ENCODE measurements at places on chromosomes 7 and 10.

- DNase-seq, result peak; percentile 35
These were observed 453 bp downstream of the SFMBT2 start for GRCh38 chr10:7410301-7410861.

DNA sequence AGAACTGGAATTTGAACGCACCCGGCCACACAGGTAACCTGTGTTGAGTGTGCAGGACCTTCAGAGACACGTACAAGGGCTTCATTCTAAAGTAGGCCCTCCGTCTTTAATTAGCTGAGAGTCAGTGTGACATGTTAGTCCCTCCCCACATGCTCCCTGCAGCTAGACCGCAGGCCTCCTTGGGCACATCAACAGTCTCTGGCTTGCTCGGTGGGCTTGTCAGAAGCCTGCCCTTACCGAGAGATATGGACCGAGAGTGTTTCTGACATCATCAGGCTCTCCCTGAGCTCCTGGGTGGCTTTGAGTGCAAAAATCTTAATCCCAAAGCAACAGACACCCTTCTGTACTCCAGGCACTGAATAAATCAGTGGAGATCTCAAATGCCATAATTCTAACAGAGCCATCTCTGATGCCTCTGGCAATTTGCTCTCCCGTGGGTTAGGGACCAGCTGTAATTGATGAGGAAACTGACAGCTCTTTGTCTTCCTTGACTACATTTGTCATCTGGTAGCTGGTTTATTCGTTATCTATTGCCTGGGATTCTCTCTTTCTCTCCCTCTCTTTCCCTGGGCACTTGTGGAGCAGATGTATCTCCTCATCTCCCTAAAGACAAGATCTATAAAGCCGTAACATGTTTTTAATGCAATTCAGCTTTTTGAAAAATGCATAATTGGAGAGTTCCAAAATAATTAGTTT is 850.6 kb downstream of the TYW1 start:
- no peak for DNase-seq

GRCh38 chr10:119619215-119619614 is 22.5 kb upstream of the TIAL1 start:
- DNase-seq, result no peak

- no peak for DNase-seq
These were observed 11.7 kb downstream of the PDAP1 start for GRCh38 chr7:99396418-99397296.

- no peak for DNase-seq
These were observed 177.0 kb upstream of the KMT2E start for GRCh38 chr7:104836976-104837375.

GRCh38 chr10:111837985-111838384 is 345.6 kb downstream of the GPAM start:
- DNase-seq, result no peak

DNA sequence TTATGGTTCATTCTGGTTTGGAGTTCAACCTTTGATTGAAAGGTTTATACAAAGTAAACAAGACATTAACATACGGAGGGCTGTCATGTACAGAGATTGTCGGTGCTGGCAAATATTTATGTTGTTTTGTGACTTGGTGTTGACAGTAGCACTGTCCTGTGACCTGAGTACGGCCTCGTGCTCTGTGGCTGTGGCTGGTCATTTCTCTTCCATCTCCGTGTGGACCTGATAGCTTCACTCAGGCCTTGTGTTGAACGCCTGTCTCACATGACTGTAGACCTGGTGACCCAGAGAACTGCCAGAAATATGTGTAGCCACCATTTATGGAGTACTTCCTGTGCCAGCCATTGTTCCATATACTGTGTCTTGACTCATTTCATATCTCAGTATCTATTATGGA is 311.6 kb downstream of the CCDC3 start:
- DNase-seq, result no peak

DNA sequence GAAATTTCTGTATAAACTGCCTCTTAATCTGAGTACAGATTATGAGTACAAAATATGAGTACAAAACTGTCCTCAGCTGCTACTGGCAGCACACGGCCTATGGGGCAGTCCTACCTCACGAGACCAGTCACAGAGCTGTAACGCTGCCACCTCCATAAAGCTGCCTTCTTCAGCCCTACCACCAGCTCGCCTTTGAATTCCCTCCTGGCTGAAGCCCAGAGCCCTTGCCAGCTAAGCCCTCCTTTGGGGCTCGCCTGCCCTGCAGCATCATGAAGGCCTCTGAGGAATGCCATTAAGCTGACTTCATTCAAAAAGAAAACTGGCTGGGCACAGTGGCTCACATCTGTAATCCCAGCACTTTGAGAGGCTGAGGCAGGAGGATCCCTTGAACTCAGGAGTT is 180.0 kb upstream of the SH2B2 start:
- DNase-seq, result no peak

DNA sequence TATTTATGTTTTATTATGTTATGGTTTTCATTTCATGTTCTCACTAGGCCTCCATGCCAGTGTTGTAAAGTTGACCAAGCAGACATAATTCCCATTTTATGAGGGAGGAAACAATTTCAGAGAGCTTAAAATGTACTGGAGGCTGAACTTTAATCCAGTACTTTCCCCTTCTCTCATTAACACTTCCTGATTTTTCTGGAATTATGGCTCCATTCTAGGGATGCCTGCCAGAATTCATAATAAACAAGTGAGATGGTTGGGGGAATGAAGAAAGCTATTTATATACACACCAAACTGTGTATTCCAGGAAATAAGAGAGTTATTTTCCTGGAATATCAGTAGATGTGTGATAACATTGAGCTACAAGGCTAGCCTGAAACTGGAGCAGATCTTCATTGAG is 6.9 kb downstream of the TMEM236 start:
- no peak for DNase-seq

GRCh38 chr10:54961040-54961439 is 160.0 kb upstream of the PCDH15 start:
- DNase-seq, result no peak

DNA sequence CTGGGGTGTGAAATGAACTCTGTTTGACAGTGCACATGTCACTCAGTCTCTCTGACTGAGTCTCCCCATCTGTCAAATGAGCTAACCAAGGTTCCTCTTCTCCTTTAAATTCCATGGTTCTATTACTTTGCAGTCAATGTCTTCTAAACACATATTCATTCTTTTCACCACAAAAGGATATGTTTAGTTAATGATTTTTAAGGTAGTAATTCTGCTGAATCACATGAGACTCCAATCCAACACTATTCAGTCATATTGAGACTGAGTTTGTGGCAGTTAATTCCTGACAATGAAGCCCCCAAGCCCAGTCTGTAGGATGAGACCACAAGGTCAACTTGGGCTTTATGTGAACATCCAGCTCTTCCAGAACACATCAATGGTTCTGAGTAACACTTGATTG is 85.3 kb downstream of the CALN1 start:
- DNase-seq, result no peak

GRCh38 chr10:78732381-78732780 is 336.4 kb upstream of the ZMIZ1 start:
- no peak for DNase-seq

DNA sequence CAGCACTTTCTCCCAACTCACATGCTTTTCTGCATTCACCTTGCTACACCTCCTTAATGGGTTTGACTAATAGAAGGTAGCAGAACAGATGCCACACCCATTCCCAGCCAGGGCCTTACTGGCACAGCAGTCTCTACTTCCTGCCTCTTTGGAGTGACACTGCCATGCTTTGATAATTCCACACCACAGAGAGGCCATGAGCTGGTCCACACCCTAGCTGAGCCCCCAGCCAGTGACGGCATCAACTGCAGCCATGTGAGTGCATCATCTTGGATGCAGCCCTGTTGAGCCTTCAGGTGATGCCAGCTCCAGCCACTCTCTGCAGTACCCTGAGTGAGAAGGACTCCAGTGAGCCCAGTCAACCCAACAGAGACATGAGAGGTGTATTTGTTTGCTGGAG is 27.5 kb upstream of the EZH2 start:
- no peak for DNase-seq

- DNase-seq, result no peak
These were observed 82.8 kb upstream of the ZNF32 start for GRCh38 chr10:43731486-43731885.

GRCh38 chr10:86258499-86258898 is 108.1 kb downstream of the GRID1 start:
- no peak for DNase-seq

DNA sequence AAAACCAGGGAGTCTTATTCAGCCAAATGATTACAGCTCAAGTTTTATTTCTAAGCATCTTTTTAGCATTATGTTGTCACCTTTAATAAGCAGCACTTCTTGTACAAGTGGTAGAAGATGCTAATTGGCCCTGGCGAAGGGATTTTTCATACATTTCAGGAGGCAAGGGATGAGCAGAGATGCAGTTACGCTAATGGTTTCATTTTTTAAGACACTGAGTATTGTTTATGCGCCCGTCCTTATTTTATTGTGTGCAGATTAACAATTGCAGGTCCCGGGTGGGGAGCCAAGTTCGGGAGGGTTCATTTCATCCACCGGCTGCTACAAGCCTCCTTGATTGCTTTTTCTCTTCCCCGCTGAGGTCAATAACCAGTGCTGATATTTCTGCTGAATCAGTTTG is 350.4 kb upstream of the FOXK1 start:
- DNase-seq, result no peak

DNA sequence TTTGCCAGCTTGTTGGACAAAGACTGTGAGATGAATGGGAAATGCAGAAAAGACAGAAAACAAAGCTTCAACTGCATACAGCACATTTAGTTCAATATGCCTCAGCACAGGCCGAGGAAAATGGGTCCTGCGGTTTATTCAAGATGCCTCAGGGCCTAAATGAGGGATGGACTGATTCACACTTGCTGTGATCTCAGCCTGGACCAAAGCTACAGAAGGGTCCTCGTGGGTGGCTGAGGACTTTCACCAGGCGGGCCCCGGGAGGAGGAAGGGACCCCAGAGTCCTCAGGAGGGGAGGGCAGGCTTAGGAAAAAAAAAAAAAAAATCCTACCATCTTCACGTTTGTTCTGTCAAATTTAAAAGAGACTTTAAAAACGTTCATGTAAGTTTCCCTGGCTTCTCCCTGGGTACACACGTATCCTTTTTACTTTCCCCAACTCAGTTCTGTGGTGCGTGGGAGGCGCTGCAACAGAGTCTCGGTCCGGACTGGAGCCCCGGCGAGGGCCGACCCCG is 624 bp upstream of the ZNF783 start:
- peak; percentile 20 for DNase-seq

DNA sequence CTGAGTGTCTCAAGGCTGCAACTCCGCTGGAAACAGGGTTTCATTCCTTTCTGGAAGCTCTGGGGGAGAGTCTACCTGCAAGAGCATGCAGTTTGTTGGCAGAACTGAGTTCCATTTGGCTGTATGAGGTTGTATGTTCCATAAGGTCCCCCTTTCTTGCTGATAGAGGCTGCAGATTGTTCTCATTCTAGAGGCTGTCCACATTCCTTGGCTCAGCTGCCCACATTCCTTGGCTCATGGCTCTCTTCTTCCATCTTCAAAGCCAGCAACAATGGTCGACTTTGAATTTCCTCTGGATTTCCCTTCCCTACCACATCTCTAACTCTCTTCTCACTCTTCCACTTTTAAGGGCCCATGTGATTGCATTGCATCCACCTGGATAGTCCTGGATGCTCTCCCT is 147.3 kb upstream of the CDCA7L start:
- no peak for DNase-seq

DNA sequence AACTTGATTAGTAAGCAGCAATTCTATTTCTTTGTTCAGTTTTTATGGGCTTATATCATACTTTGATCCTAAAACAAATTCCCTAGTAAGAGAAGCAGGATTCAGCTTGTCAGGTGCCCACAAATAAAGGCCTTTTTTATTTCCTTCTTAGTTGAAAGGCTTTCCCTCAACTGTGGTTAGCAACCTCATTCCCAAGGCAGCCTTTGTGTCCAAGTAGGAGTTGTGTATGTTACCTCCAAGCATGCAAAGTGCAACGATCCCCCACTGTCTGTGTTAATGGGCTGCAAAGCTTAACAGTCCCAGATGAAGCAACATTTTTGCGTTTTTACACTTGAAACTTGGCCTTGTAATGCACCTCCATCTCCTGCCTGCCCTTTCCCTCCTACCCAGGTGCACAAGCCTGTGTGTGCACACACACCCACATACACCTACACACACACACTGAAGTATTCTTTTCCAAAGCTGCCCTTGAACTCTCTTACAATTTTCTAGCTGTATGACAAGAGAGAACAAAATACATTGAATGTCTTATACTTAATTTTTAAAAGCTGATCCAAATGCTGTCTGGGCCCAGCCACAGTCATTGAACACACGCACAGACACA is 278.2 kb downstream of the SNX13 start:
- DNase-seq, result no peak

DNA sequence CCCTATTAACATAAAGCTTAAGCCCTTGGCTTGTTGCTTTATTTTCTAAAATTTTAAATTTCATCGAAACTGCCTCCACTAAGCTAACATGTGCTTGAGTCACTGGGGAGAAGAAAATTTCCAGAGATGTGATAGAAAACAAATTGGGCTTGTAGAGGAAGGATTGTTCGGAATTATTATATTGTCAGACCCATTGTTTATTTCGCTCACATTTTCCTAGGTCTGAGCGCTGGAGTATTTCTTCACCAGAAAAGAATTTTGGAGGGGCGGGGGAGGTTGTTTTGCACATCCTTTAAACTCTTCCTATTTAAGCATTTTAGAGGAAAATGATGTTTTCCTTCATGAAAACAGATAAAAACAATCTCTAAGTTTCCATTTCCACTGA is 29.1 kb downstream of the CELF2 start:
- no peak for DNase-seq

DNA sequence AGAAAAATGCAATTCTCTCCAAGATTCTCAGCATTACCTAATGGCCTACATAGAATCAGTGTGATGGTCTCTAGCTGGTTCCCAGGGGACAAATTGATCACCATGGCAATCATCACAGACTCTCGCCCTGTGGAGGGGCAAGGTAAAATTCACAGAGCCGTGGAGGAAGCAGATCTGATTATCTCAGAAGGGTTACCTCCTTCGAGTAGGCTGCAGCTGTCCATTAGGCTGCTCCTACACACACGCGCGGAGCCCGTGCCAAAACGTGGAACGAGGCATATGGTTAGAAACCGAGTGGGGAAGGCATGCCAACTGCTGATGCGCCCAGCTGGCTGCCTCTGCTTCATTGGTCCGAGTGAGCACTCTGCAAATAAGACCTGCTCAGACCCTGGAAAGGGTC is 52.8 kb upstream of the PTER start:
- no peak for DNase-seq

- DNase-seq, result no peak
These were observed 464.0 kb upstream of the ZMIZ1 start for GRCh38 chr10:78604721-78605120.

GRCh38 chr7:4713183-4713784 is 31.2 kb downstream of the FOXK1 start:
- DNase-seq, result no peak

DNA sequence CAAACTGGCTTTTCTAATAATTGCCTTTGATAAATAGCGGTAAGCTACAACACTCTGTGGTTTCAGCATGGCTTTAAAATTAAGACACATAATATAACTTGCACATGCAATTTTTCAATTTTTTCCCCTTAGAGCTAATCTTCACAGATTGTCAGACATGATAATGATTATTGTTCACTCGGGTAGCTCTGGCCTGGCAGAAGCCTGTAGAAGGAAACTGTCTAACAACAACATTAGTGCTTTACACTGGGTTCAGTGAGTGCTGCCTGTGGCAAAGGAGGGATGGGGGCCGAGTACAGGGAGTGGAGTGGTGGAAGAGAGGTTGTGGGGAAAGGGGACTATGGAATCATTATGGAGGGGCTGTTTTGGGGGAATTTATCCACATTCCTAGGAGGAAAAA is 67.2 kb upstream of the AUTS2 start:
- DNase-seq, result no peak

- no peak for DNase-seq
These were observed 4.8 kb downstream of the IDI1 start for GRCh38 chr10:1044146-1044545.

All from activated CD4-positive, alpha-beta T cell treated with anti-CD3 and anti-CD28 coated beads, Interleukin-2, amount 10 ng/mL, durations not matched to agents 7 days and 5 days (primary cell).